ENCODE measurements at places on chromosomes 6 and 20.

- no peak for DNase-seq
Measured at GRCh38 chr20:56664796-56665195, 35.7 kb downstream of the TFAP2C start.

DNA sequence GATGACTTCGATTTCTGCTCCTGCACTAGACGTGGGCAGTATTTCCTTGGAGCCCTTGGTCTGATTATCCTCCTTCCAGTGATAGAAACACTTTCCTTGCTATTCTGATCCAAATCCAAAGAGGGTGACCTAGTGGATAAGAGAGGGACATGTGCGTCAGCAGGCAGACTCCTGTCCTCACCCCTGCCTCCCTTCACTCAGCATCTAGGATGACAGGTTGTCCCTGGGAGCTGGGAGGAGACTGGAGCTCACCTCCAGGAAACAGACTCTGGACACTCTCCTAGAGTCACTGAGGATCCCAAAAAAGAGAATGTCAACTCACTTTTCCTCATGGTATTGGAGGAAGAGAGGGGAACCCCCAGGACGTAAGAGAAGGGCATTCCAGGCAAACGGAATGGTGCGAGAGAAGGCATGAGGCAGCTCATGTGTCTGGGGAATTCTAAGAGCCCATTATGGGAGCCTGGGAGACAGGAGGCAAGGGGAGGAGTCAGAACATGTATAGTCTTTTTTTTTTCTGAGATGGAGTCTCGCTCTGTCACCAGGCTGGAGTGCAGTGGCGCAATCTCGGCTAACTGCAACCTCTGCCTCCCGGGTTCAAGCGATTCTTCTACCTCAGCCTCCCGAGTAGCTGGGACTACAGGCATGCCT is 2.2 kb downstream of the C20orf173 start:
- no peak for DNase-seq

- DNase-seq = no peak
Measured at GRCh38 chr6:113597231-113597583, 259.9 kb upstream of the MARCKS start.

GRCh38 chr20:43949741-43950618 is 35.3 kb downstream of the TOX2 start:
- peak; percentile 78 for DNase-seq

DNA sequence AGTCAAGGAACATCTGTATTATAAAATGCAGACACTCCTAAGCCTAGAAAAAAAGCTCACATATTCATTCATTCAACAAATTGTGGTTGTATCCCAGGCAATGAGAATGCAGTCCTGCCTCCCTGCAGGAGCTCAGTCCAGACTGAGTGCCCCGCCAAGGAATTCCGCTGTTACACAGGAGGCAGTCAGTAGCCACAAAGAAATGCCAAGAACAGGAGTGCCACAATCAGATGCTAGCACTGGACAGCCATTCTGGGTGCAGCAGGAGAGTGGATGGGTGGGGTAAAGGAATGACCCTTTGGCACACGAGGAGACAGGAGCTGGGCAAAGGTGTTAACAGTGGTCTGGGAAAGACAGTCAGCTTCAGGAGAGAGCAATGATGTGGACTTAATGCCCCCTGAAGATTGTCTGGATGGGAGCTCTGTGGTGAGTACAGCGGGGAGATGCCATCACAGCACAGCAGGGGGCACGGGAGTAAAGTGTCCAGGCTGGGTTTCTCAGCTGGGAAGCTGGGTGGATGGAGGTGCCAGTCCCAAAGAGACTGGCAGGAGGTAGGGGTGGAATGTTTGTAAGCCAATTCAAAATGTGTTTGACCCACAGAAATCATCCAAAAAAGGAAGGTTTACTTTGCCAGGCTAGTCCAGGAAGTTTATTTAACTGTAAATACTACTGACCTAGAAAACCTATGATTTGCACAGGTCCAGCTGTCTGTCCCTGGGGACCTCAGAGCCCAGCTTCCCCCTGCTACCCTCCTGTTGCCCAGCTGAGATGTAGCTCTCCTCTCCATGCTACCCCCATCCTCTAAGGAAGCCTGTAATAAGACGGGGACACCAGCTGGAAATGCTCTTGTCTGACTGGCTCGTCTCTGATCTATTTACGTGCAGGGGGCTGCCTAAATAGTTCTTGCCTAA is 84.1 kb downstream of the SLC23A2 start:
- DNase-seq = no peak

GRCh38 chr6:31114970-31115849 is 610 bp downstream of the PSORS1C1 start:
- peak; percentile 8 for DNase-seq

DNA sequence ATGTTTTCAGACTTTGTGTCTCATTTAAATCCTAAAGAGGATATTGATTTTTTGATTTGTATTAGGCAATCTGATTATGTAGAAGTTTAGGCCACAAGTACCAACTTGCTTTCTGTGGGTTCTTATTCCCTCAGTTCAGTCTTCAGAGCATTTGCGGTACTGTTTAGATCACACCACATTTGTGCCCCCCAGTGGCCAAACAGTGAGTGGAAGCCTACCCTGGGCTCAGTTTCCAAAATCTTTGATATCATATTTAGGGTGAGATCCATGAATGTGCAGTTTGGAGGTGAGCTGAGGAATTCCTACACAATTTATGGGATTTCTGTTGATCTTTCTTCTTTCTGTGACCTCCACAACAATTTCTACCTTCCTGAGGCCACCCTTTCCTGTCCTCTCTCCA is 92.3 kb upstream of the FUT9 start:
- peak; percentile 3 for DNase-seq

DNA sequence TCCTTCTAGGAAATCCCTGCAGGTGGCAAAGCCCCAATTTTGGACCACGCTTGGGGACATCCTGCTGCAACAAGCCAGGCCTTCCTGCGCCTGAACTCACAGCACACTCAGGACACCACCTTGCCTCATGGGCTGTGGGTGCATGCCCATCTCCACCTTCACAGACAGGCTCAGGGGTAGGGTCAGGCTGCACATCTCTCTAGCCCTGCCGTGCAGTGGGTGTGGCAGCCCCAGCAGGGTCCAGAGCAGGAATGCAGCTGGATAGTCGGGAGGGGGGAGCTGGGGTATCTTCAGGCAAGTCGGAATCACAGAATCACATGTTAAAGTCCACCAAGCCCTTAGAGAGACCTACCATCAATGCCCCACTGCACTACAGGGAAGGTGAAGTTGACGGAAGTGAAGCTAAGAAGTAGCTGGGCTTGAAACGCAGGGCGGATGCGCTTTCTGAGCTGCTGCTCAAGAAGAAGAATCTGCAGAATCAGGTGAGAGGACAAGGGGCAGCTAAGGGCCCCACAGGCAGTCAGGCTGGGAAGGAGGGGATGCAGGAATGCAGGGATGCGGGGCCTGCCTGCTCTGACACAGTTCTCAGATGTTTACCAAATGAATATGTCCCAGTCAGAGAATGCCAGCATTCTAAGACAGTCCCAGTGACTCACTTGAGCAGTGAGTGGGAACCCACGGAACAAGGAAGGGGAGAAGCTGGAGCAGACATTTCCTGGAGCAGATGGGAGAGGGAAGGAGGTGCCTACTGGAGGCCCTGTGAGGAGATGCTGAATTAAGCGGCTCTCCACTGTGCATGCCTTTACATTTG is 11.3 kb downstream of the SERPINB6 start:
- DNase-seq = no peak

- no peak for DNase-seq
Measured at GRCh38 chr6:87660226-87660911, 41.7 kb downstream of the AKIRIN2 start.

DNA sequence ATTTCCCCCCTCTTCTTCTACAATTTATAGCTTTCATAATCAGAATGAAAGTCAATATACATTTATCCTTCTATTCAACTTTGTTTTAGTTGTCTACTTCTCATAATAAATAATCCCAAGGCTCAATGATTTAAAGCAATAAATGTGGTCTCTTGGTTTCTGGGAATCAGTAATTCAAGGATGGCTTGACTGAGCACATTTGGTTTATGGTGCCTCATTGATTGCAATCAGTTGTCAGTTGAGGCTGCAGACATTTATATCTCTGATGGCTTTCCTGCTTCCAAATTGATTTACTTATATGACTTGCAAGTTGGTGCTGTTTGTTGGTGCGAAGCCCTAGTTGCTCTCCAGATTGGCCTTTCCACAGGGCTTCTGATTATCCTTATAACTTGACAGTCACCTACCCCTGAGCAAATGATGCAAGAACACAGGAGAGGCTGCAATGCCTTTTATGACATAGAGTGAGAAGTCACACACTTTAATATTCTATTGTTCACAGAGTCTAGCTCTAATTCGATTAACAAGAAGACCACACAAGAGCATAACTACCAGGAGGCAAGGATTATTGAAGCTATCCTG is 2.7 kb upstream of the CRISP1 start:
- no peak for DNase-seq

- DNase-seq = no peak
Measured at GRCh38 chr20:54268941-54269340, 61.1 kb downstream of the PFDN4 start.

- no peak for DNase-seq
Measured at GRCh38 chr6:25346064-25346463, 66.9 kb downstream of the CARMIL1 start.

DNA sequence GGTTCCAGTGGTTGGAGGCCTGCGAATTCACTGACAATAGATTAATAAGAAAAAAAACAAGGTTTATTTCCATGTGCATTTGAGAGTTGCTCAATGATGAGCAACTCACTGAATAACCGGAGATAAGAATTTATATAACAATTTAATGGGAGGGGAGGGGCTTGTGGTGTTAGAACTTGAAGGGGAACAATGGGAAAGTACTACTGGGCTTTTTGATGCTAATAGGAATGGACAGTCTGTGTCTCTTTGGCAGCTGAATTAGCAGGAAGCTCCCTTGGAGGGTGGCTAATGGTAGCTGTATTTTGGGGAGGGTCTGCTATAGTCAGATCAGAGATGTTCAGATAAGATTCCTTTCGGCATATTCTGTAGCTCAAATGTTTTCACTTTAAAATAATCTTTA is 62.4 kb upstream of the GMDS start:
- DNase-seq = no peak

DNA sequence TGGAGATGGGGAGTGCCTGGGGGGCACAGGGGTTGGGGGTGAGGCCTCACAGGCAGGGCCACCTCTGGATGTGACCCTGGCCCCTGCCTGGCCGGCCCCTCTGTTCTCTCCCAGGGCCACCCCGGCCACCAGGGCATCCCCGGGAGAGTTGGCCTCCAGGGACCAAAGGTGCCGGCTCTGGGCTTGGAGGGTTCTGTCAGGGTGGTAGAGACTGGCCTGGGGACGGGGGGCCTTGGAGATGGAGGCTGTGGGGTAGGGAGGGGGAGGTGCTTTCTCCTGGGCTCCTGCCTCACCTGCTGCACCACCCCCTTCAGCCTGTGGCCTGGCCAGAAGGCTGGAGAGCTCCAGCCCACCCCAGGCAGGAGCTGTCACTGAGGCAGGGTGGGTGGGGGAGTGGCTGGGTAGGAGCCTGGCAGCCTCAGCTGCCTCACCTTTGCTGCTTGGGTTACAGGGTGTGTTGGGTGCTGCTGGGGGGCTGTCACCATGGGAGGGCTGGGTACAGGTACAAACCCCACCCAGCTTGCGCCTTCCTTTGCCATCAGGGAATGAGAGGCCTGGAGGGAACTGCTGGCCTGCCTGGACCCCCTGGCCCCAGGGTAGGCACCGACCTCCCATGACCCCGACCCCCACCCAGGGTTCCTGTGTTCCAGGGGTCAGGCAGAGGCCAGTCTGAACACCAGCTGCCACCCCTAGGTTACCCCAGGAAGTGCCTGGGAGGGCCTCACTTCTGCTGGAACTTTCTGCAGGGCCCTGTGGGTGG is 32.7 kb downstream of the COL20A1 start:
- no peak for DNase-seq

GRCh38 chr6:158472447-158472846 is 87.4 kb upstream of the TMEM181 start:
- DNase-seq = no peak

DNA sequence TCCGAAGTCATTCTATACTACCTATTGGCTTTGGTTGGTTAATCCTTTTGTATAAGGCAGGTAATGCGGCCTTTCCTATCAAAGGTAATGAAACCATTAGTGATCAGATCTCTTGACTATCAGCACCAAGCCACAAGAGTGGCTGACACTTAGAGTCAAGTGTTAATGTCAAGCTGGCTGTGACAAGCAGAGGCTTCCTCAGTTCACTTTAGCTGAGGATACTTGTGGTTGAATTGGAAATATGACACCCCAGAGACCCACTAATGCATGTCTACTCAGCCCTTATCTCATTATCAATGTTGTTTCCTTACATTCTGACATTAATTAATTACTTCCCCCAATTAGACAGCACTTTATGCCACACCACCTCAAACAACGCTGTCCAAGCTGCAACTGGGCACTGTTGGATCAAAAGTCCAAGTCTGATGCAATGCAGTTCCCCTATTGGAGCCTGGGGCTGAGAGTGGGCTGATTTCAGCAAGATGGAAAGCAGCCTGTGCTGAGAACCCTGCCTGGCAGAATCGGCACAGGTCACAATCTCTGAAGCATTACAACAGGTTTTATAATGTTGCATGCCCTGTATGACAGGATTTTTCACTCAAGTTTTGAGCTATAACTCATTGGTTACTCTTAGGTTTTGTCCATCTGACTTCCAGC is 273.5 kb downstream of the COL12A1 start:
- DNase-seq = peak; percentile 18

DNA sequence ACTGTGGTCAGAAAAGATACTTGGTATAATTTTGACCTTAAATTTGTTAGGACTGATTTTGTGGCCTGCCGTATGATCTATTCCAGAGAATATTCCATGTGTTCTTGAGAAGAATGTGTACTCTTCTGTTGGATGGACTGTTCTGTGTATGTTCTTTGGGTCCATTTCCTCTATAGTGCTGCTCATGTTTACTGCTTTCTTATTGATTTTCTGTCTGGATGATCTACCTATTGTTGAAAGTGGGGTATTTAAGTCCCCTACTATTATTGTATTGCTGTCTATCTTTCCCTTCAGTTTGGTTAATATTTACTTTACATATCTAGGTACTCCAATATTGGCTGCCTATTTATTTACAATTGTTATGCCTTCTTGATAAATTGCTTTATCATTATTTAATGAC is 298.4 kb downstream of the BCKDHB start:
- DNase-seq = no peak

DNA sequence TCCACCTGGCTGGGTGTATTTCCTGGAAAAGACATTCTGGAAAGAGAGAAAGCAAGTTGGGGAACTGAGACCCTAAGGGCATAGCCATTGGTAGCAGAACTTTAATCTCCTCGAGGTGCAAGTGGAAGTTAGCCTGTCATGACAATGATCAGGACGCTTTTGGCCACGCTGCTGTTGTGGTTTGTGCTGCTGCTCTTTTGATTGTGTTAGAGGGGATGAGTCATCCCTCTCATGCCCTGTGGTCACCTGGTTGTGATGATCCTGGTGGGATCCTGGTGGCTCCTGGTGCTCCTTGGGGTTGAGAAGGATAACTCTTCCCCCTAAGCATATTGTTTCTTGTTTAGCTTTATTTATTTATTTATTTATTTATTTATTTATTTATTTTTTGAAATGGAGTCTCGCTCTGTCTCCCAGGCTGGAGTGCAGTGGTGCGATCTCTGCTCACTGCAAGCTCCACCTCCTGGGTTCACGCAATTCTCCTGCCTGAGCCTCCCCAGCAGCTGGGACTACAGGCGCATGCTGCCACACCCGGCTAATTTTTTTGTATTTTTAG is 350.3 kb downstream of the KIF16B start:
- no peak for DNase-seq

GRCh38 chr6:140821196-140821595 is 1311.5 kb upstream of the GJE1 start:
- DNase-seq = no peak

All from Kasumi-1 (cell line).